ENCODE measurements at places on chromosomes 7 and 10. TPM values are rescaled to one million over a fixed set of nuclear protein-coding genes. Genes with fewer than 3 reads are reported as not detected.

The ZFAND2A gene
- 19.1 TPM for total RNA-seq

The AKR1C3 gene
- total RNA-seq, result 3.0 TPM

The ANKRD61 gene
- total RNA-seq, result 0.17 TPM

The FAM13C gene
- 0.42 TPM for total RNA-seq

The GTPBP4 gene
- total RNA-seq, result 111 TPM

DNA sequence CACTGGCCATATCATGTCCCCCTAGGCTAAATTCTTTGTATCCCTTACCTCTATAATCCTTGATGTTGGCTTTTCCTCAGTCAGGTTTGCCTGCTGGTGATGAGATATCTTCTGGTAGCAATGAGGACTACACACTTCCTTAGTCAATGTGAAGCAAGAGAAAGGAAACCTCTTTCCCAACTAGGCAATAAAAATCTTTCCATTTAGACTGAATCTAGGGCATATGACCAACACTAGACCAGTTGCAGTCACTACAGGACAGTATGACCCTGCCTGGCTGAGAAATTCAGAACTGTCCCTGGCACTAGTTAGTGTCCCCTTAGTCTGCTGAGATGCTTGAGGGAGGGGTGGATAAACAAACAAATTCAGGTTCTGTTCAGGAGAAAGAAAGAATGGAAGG, 142.6 kb downstream of the RNLS start:
- no peak for DNase-seq

DNA sequence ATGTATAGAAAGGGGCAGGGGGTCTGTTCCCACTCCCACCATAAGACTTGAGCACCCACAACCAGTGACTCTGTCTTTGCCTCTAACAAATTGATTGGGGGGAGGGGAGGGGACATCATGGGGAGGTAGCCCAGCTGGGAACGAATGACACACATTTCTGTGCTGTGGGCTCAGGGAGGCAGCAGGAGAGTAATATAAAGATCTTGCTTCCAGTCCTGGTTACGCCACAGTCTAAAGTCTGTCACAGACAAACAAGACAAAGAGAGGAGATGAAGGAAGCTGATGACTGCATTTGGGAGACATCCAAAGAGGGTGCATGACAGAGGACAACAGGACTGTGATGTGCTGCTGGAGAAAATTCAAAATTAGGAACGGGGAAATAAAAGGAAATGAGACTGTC, 153.9 kb downstream of the ACTR3B start:
- no peak for DNase-seq

DNA sequence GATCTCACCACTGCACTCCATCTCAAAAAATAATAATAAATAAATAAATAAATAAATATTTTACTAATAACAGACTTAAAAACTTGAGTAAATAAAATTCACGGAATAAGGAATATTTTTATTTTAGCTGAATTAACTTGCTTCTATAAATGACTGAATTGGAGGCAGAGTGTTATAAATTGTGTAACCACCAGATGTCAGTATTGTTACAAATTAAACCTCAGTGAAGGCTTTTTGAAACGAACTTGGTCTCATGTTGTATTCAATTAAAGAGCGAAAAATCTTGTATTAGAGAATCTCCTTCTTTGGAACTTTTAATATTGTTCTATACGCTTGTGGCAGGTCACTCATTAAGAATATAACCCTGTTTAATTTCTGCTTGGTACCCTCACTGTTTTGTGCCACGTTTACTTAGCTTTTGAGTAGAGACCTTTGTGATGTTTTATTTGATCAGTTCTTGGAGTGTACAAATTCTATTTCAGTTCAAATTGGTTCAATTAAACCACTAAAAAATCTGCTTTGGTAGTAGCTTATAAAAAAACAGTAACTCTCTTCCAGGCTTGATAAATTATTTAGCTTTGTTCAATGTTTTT, 45.6 kb upstream of the SCIN start:
- peak; percentile 60 for DNase-seq

GRCh38 chr10:63562857-63563256, 41.7 kb downstream of the REEP3 start:
- DNase-seq, result no peak

DNA sequence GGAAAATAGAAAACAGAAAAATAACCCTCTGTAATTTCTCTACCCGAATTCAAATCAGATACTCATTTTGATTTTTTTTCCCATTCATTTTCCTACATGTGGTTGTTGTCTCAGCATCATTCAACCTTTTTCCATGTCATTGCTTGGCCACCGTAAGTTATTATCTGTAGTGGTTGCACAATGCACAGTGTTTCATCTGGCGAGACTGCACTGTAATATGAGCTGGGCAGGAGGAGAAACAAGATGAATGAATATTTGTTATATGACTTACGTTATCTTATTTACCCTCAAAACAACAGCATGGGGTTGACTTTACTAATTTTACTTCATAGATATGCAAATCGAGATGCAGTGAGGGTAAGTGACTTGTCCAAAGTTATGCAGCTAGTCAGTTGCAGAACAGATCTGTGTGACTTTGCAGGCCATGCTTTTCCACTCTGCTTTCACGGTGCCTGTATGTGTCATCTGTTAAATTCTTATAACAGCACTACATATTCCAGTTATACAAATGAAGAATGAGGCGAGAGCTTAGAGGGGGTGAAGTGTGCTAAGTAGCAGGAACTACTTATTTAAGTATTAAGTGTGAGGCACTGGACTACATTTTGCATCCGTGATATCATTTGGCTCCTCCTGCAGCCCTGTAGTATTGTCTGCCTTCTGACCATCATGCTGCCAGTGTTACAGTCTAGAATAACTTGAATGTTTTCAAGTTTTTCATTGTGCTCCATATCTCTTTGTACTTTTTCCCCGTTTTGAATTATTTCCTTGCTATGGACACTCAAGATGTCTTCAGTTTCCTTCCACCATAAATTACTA, 56.7 kb downstream of the ZMYND11 start:
- no peak for DNase-seq

DNA sequence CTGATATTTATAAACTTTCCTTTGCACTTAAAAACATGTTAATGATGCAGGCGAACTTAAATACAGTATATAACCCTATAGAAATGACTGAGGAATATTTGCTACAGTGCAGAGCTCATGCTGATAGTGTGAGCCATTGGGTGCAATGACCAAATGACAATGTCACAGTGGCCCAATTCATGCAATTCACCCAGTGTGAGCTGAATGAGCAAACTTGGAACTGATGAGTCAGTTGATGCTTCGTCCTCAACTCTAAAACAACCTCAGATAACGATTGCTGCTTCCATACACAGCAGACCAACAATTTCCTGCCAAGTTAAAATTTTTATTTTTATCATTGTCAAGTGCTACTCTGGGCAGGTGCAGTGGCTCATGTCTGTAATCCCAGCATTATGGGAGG, 12.1 kb upstream of the ZC3HAV1L start:
- no peak for DNase-seq

DNA sequence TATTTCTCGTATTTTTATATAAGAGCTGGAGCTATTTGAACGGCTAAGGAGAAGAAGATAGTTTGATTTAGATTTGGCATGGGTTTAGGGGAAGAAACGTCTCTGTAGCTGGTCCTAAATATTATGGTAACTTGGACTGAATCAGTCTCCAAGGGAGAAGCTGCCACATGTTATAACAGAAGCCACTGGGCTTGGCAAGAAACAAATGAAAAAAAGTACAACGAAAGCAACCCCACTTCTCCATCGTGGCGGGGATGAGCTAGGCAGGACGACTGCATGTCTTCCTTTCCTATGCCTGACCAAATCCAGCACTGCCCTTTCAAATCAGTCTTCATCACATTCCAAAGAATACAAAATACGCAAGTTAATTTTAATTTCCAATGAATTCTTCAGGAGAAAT, 196.7 kb upstream of the KLF14 start:
- DNase-seq, result no peak

DNA sequence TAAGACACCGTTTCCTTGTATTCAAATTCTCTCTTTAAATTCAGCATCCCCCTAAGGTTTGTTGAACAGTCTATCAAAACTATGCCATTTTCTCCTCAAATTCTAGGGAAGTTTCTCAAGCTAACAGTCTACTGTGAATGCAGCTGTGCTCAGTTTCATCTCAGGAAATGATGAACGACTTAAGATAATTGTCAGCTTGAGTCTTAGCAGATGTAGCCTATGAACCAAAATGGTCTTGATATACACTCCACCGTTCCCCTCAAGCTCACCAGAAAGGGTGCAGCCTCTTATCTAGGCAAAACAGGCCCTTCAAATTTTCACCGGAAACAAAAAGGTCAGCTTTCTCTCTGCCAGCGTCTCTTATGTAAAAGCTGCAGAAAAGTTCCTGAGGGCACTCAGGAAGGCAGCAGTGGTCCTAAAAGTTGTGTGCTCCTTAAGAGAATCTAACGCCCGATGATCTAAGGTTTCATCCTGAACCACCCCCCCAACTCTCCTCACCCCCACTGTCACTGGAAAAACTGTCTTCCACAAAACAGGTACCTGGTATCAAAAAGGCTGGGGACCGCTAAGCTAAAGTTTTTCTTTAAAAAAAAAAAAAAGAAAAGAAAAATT, 2.1 kb downstream of the DNAJC9 start:
- no peak for DNase-seq

GRCh38 chr7:123615344-123615743, 13.7 kb downstream of the ASB15 start:
- no peak for DNase-seq

DNA sequence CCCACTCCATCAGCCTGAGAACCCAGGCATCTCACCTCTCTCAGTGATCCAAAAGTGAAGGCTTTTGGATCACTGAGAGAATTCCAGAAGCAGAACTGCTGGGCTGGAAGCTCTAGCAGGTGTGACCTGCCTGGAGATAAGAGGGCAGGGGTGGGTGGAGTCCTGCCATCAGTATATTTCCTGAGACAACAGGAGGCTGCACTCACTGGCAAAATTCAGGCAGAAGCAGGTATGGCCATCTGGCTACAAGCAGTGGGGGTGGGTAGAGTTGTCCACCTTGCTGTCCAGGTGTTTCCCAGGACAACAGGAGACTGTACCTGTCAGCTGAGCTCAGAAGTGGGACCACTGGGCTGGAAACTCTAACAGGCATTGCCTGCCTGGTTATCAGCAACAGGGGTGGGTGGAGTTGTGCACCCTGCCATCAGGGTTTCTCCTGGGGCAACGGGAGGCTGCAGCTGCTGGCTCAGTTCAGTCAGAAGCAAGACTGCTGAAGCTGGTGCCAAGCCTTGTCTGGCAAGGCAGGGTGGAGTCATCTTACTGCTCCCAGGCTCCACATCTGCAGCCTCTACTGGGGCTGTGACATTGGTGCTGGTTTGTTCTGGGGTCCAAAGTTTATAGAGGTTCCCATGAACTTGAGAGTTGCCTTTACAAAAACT, 47.2 kb upstream of the SFTPD start:
- no peak for DNase-seq

- no peak for DNase-seq
Observed at GRCh38 chr7:27096768-27097514, 1.1 kb upstream of the HOXA1 start.

DNA sequence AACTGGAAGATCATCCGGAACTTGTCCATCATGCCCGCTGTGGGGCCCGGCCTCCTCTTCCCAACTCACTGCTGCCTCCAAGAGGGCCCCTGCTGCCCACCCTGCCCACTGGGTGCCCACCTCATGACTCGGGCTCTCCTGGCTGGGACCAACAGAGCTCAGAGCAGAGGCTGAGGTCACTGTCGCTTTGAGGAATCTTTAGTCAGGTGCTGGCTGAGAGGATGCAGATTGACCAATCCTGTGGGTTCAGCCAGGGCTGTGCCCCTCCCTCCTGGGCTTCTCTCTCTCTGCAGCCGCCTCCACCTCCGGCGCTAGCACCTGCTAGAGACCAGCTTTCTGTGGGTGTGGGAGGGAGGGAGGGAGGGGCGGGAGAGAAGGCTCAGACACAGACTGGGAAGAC, at the start of gene CALHM1:
CALHM1 (minus strand) TSS at position 181 of the 400 bp plus-strand sequence; CDS start at position 32, 149 bp downstream.
- DNase-seq, result no peak
